ENCODE measurements at places on chromosomes 6 and 20.

GRCh38 chr6:37938909-37939308, 119.4 kb downstream of the ZFAND3 start:
- DNase-seq, result no peak

DNA sequence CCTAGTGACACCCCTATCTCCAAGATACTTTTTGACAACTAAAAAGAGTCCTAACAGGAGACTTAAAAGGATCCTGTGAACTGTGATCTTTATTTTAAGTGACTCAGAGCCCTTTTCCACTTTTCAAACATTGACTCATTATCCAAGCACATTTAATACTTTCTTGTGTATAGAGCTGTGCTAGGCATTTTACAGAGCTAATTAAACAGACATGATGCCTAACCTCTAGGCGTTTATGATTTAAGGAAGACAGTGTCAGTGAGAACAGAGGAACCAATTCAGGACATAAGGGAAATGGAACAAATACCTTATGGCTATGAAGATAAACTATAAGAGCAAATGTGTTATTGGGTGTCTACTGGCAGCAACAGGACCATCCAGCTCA, 282.6 kb downstream of the TPBG start:
- no peak for DNase-seq

GRCh38 chr6:53703047-53703446, 37.5 kb upstream of the KLHL31 start:
- no peak for DNase-seq

DNA sequence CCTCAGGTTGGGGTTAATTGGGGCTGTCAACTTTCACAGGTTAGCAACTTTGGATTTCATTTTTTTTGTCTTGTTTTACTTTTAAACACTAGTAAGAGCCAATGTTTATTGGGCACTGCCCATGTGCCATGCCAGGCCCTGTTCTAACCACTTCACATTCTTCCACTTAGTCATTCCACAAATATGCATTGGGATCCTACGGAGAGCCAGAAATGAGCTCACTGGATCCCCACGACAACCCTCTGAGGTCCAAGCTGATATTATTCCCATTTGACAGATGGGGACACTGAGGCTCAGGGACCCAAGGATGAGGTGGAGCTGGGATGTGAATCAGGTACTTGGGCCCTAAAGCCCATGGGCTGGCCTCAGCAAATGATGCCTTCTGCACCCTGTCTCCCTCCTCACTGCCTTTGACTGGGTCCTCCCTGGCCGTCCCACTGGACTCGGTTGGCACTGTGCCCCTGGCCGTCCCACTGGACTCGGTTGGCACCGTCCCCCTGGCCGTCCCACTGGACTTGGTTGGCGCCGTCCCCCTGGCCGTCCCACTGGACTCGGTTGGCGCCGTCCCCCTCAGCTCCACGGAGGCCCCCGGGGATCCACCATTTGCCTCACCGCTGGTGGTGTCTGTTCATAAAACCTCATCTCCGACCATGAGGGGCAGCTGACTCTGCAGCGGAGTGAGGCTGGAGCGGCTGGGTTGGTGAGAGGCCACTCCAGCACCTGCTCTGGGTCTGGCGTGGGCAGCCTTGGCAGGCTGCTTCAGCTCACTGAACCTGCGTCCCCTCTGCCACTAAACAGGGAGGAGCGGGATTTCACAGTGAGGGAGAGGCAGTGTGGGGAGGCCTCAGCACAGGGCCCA, 4.8 kb upstream of the PMEPA1 start:
- DNase-seq, result no peak

- no peak for DNase-seq
These were observed 193.6 kb downstream of the EDN1 start for GRCh38 chr6:12483712-12484111.

GRCh38 chr6:98581705-98582104, 252.7 kb upstream of the POU3F2 start:
- no peak for DNase-seq

GRCh38 chr20:43404878-43405277, 52.8 kb upstream of the SRSF6 start:
- DNase-seq, result no peak

DNA sequence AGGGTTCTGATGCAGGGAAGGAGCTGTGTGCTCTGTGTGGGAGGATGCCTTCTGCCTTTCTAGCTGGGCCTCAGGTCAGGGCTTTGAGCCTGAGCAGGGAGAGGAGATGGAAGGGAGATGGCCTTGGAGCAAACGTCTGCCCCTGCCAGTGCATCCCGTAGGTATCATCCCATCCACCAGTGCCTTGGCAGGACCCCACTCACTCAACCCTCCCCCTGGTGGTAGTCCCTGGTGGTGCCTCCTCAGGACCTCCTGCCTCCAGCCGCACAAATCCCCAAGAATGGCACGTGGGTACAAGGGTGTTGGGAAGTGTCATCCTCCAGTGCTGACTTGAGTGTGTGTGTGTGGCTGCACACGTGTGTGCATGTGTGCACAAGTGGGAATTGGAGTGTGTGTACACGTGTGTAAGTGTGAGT, 23.1 kb upstream of the MICB start:
- no peak for DNase-seq

- no peak for DNase-seq
These were observed 986.9 kb upstream of the MANEA start for GRCh38 chr6:94590416-94590815.

DNA sequence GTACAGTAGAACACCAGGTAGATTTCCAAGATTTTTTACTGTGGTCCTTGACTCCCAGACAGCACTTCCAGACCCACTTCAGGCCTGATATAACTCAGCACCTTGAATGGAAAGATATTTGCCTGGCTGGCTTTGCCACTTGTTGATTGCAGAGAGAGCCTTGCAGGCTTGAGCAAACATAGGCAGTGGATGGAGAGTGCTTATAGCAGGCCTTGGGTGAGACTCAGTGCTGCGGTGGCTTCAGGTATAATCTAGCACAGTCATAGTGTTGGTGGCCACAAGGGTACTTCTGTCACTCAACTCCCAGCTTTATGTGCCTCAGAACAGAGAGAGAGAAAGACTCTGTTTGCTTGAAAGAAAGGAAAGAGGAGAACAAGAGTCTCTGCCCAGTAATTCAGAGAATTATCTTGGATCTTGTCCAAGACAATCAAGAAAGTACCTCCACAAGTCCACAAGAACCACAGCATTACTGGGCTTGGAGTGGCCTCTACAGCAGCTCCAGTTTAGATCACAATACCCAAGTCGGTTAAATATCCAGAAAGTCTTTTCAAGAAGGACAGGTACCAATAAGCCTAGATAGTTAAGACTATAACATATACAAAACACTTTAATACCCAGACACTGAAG, 70.5 kb upstream of the FKBP1C start:
- no peak for DNase-seq

DNA sequence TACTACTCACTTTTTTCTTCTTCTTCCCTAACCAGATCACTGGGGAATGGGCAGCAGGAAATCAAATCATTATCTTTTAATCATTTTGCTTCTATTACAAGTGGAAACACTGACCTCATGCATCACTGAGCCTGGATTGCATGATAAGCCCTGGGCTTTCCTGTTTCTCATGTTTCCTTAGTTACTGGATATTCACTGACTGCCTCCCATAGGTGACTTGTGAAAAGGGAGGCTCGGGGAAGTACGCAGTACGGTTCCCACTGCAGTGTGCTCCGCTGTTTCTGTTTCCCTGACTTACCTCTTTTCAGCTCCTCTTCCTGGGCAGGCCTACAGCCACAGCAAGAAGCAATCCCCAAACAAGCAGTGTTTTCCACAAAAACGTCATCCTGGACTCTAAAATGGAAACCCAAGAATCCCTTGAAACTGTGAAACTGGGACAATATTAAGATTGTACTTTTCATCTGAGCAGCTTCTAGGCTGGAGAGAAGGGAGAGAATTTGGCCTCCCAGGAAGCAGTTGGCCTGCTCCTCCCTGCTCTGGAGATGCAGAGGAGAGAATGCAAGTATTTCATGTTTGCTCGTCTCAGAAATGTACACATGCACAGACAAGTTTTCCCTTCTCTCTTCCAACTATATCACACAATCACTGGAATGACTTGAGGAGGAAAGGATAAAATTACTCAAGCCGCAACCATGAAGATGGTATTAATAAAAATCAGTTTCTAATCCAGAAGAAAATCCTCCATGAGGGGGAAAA, 13.1 kb downstream of the BTNL2 start:
- no peak for DNase-seq

GRCh38 chr6:40930555-40930954, 108.5 kb downstream of the UNC5CL start:
- DNase-seq, result no peak

- no peak for DNase-seq
These were observed 141.6 kb upstream of the RREB1 start for GRCh38 chr6:6966127-6966526.

DNA sequence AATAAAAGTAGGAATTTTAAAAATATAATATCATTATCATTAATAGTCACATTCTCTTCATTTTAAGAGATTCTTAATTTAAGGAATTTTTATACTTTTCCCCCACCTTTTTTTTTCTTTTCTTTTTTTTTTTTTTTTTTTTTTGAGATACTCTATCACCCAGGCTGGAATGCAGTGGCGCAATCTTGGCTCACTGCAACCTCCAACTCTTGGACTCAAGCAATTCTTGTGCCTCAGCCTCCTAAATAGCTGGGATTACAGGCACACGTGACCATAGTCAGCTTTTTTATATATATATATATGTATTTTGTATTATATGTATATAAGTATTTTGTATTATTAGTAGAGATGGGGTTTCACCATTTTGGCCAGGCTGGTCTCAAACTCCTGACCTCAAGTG, 457.7 kb downstream of the CDKAL1 start:
- DNase-seq, result no peak

GRCh38 chr6:19394051-19394450, 443.1 kb upstream of the ID4 start:
- no peak for DNase-seq

DNA sequence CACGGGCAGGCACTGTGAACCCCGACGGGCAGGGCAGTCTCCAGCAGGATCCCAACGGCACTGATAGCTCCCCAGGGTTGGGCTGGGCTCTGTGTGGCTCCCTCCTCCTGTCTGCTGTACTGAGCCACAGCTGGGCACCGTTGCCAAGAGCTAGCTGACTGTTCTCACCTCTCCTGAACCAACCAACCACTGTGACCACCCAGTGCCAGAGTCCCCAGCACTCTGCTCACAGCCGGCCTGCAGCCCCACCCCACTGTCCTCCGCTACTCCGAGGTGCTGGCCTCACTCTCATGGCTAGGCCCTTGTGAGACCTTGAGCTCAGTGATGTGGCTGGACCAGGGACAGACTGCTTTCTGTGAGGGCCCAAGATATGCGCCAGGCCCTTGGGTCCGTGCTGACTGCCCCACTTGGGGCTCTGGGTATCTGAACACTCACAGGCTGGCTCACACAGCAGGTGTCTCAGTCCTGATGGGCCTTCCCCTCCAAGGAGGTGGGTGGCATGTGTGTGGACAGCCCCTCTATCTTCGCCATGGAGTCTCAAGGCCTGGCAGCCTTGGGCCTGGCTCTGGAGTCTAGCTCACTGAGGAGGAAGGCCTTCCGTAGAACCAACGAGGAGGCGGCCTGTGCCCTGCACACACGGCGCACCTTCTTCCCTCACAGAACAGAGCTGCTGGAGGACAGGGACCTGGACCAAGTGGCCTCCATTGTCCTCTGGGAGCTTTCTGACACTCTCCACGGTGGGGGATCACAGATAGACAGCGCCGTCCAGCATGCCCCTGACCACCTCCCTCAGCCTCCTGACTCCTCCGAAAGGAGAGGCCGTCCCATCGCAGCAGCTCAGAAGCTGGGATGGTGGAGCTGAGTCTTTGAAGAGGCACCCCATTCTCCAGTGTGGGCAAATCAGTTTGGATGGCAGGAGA, 53.5 kb downstream of the TCP11 start:
- DNase-seq, result no peak

- DNase-seq, result no peak
These were observed 53.0 kb downstream of the RCAN2 start for GRCh38 chr6:46438245-46438644.

GRCh38 chr6:73028893-73029450, 196.3 kb downstream of the KHDC1L start:
- no peak for DNase-seq

DNA sequence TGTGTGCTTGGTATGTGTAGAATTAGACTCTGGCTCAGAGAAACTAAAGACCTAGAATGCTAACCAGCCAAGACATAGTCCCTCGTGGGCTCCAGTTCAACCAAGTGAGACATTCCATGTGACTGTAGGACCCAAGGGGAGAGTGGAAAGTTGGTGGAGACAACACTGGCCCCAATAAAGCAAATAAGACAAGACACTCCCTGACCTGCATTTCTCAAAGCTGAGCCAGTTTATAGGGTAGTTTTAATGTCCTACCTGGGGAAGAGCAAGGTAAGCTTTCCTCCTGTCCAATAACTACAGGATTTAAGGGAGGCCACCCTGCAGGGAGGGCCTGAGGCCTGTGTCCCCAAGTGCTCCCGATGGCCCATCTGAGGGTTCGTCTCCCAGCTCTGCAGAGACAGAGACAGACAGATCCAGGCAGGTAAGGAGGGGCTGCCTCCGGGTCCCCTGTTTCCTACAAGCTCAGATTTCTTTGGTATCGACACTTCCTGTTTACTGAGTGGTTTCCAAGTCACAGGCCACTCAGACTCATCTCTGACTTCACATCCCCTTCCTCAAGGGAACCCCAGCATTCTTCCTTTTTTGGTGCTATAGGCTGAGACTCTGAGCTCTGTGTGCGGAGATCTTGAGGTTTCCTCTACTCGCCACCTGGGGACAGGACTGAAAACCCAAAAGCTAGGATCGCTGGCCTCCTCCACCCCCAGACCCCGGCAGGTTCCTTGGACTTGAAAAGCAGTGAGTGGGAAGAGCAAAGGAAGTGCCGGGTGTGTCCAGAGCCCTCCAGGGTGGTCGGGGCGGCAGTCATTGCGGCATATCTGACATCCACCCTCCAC, 92.4 kb downstream of the PRND start:
- DNase-seq, result no peak

DNA sequence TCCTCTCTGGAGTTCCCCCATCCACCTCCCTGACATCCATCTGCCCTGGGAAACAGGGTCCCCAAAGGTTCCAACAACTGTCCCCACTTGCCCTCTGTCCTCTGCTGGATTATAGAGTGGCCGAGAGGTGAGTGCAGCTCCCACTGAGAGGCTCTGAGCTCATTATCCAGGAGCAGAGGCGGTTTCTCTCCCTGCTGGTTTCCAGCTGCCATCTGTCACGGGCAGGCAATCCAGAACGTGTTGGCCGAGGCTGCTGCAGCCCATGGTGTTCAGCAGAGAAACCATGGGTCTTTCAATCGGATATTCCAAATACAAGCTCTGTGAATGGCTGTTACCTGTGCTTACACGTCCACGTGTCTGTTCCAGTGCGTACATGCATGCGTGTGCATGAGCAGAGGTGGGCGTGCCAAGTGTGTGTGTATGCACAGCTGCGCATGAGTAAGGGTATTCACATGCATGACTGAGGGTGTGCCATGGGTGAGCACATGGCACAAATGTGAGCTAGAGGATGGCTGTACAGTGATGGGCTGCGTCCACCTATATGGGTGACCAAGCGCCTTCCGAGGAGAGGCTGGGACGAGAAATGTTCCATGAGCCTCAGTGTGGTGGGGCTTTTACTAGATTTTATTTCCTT, 183.7 kb upstream of the PMEPA1 start:
- DNase-seq, result no peak

DNA sequence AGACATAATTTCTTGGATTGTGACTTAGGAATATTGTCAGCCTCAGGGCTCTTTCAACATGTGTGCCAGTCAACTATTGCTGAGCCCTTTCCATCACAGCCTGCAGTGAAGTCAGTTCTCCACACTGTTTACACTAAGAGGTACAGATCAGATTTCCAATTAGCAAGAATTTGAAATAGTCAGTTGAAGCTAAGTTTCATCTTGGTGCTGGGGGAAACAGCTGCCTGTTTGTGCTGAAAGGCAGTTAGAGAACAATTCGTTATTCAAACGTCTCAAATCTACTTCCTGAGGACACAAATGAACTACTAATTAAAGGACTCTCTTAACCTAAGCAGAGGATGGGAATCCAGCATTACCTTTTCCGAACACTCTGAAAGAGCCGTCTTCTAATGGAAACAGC, 25.9 kb downstream of the ADGRF1 start:
- DNase-seq, result peak; percentile 26
